Inflammatory macrophage treated with lipopolysaccharide for 4 hours (primary cell): ENCODE measurements at places on chromosomes 5 and 9.

DNA sequence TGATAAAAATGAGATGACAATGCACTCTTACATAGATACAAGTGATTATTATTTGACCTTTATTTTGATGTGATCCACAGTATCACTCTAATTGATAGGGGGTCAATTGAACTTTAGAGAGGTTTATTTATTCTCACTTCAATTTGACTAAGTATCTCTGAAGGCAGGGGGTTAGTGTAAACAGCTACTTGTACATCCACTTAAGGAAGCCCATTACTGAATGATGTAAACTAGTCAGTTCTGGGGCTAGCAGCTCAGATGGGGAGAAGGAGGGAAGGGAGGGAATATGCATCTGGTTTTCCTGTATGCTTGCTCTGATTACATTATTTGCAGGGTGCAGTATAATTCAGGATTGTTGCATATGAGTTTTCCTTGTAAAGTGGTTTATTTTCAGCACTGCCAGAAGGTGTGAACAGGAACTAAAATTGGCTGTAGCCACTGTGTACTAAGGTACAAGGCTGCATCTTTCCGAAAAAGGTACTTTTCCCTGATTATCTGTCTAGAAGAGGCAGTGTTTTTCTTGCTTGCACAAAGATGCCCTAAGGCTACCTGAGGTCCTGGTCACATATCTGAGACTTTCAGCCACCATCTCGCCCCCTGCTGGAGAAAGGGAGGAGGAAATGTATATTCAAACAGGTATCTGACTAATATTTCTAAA lies 51.2 kb downstream of the MRPS27 start:
- DNase-seq, result peak; percentile 12

GRCh38 chr5:149680810-149681221 lies 49.3 kb upstream of the PPARGC1B start:
- DNase-seq, result peak; percentile 93

DNA sequence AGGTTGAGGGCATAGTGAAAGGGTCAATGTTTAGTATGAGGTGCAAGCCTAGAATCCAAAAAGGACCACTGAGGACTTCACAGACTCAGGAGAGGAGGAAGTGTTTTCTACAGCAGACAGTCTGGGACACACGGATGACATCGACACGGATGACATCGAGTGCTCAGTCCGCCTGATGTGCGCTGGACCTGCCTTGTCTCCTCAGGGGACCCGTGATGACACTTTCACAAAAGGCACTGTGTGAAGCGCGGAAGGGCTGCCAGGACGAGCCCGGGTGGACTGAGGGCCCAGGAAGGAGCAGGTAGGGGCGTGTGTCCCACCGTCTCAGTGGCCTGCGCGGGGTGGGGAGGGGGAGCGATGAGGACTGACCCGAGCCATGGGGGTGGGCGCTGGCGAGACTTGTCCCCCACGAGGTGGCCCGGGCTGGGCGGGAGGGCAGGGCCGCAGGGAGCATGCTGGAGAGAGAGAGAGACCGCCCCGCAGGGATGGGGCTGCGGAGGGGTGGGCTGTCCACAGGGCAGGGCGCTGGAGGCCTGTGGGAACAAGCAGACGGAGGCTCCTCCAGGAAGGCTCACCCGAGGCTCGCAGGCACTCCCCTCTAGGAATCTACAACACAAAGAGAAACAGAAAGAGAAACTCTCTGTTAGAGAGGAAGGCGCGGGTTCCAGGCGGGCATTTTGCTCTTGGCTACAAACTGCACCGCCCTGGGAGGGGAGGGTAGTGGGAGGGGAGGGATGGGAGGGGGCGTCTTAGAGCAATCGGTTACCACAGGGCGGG lies 54.9 kb downstream of the USP20 start:
- DNase-seq, result peak; percentile 92

DNA sequence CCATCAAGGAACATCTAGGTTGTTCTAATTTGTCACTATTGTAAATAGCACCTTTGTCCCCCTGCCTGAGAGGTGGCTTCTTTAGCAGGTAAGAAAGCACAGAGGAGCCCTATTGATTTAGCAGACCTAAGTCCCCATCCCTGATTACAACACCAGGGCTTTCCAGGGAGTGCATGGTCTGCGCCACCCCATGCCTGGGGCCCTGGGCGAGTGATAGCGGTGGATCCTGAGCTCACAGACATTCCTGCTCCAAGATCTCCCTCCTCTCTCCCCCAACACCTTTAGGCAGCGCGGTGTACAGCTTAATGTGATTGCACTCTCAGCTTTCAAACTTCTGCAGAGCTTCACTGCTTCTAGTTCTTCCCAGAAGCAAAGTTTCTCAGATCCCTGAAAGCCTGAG lies 67.4 kb upstream of the WWC1 start:
- DNase-seq, result no peak

GRCh38 chr5:14208071-14209021 lies 65.2 kb downstream of the TRIO start:
- DNase-seq, result peak; percentile 78

- DNase-seq, result no peak
Measured at GRCh38 chr9:38066197-38066913, 2.7 kb downstream of the SHB start.

DNA sequence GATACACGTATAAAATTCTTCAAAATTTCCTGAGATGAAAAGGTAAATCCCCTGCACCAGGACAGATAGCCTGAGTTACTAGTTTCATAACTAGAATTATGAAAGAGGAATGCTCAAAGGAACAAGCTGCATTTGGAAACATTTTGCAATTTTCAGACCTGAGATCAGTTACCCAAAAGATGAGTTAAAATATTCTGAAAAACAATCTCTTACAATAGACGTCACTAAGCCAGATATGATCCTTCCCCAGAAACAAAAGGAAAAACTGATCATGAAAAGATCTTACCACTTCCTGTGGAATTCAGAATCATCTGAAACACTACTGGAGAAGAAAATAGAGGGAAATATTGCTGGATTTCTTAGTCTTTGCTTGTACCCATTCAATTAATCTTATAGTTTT lies 204.7 kb downstream of the ARRDC3 start:
- peak; percentile 45 for DNase-seq

DNA sequence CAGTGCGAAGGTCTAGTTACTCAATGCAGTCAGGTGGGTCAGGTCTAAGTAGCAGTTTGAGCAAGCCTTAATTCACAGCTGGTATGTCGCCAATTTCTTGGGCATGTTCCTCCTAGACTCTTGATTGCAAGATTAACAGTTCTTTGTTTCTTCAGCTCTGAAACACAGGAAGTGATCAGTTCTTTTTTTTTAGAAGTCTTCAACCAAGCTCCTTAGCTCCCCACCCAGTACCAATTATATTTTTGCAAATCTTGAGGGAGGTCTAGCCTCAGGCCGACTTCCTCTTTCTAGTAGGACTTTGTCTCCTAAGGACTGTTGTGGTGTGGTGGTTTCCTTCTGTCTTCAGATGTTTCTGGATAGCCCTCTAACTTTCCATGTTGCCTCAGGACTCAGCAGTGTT lies 2054.2 kb downstream of the MAT2B start:
- DNase-seq, result peak; percentile 36

DNA sequence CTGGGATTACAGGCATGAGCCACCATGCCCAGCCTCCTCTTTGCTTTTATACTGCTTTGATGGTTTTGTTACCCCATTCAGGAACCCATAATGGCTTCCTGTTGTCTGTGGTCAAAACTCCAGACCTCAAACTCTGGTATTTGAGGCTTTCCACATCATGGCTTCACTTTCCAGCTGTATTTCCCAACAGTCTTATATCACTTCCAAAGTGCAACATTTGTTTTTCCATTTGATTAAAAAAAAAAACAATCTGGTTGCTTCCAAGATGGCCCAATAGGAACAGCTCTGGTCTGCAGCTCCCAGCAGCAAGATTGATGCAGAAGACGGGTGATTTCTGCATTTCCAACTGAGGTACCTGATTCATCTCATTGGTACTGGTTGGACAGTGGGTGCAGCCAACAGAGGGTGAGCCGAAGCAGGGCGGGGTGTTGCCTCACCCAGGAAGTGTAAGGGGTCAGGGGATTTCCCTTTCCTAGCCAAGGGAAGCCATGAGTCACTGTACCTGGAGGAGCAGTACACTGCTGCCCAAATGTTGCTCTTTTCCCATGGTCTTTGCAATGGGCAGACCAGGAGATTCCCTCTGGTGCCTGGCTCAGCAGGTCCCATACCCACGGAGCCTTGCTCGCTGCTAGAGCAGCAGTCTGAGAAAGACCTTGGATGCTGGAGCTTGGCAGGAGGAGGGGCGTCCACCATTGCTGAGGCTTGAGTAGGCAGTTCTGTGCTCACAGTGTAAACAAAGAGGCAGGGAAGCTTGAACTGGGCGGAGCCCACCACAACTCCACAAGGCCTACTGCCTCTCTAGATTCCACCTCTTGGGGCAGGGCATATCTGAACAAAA lies 458.4 kb downstream of the KDM4C start:
- DNase-seq, result peak; percentile 74

DNA sequence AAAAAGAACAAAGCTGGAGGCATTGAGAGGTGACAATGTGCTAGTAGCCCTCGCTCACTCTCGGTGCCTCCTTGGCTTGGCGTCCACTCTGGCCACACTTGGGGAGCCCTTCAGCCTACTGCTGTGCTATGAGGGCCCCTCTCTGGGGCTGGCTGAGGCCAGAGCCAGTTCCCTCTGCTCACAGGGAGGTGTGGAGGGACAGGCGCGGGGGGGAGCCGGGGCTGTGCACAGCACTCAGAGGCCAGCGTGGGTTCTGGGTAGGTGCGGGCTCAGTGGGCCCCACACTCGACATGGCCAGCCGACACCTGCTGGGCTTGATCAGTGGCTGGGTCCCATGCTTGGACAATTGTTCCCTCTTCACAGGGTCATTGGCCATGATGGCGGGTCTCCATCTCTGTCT lies 202.5 kb upstream of the GRAMD2B start:
- DNase-seq, result no peak

DNA sequence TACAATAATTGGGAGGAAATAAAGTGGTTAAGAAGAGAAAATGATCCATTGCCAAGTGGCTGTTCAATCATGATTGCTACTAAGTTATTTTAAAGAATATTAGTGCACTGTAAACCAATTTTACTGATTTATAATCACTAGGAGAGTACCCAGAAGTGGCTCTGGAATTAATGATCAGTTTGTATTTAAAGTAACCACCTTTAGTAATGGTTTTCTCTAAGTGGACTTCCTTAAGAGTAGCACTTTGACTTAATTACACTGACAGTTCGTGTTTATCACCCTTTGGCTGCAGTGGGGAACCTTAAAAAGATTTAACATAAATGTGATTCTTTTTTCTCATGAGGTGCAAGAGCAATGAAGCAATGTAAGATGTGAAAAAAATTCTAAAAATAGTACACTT lies 310.8 kb downstream of the CDH12 start:
- no peak for DNase-seq

- DNase-seq, result no peak
Measured at GRCh38 chr5:176319827-176320554, 41.6 kb downstream of the KIAA1191 start.

DNA sequence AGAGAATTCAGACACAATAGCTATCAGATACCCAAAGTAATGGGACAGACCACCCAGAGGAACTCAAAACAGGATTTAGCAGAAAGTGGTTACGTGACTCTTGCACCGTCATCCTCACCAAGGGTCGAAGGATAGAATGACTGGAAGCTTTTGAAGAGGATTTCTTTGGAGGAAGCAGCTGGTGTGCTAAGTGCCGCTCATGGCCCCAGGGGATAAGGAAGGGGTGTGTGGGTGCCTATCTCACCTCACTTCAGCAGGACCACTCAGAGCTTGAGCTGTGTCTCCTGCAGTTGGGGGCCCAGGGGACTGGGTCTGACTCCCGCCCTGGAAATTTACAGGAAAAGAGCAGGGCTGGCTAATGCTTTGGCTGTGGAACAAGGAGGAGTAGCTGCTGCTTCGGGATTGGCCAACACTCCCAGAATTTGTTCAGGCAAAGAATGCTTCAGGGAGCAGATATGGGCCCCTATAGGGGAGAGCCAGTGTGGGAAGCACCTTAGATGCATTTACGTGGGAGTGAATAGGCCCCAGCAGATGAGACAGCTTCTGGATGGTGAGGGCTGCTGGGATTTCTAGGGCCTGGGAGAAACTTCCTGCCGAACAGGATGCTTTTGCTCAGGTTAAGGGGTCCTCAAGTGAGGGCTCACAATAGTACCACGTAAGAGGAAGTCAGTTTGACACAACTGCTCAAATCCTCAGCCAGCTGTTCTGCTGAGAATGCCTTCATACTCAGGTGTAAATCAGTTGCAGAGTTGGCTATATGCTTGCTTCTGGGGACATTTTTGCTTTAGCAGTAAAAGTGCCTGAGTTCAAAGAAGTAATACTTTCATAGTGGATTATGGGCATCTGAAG lies 29.1 kb upstream of the TOMM5 start:
- DNase-seq, result no peak

GRCh38 chr9:112310826-112311225 lies 22.6 kb downstream of the PTBP3 start:
- no peak for DNase-seq

GRCh38 chr9:6672118-6672517 lies 26.6 kb upstream of the GLDC start:
- DNase-seq, result no peak

DNA sequence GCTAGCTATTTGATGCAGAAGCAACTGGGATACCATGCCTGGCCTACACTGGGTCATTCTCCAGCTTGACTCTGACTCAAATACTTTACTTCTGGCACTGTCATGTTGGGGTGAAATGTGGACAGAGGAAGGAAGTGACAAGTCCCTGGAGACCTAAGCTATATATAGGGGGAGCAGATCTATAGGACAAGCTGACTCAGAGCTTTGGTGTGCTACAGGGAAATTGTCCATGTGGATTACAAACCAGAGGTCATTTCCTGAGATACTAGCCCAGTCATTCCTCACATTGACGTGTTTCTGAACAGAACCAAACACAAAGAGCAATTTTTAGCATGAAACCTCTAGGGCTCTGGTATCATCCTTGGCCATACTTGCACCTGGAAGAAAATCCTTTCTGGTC lies 531.6 kb upstream of the CLINT1 start:
- peak; percentile 36 for DNase-seq

DNA sequence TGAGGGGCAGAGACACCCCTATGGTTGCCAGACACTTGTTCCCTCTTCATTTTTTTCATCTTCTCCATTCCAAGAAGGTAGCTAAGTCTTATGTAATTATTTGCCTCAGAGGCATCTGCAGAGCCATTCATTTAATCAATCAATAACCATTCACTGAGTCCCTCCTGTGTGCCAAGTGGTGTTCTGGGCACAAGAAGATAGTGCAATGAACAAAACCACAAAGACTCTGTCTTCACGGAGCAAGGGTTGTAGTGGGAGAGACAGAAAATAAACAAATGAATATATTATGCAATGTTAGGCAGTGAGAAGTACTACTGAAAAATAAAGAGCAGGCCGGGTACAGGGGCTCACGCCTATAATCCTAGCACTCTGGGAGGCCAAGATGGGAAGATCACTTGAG lies 41.4 kb upstream of the CTNNA1 start:
- DNase-seq, result no peak

DNA sequence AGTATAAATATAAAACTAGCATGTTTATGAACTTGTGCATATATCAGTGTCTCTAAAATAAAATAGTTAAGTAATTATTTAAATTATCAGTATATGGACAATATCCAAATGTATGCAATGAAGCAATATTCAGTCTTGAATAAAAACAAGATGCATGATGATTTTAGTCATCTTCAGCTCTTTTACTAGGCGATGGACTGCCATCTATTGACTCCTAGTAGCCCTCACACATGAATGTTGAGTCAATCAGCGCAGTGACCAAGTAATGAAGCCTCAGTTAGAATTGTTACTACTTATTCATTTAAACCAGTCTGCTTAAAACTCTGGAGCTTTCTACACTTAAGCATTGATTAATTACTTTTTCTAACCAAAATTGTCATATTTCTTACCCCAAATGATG lies 92.9 kb upstream of the GRHPR start:
- peak; percentile 31 for DNase-seq
